CD14-positive monocyte (primary cell): ENCODE measurements at places on chromosomes 1 and 21. TPM values are rescaled to one million over a fixed set of nuclear protein-coding genes. Genes with fewer than 3 reads are reported as not detected.

Gene S100B
- polyA plus RNA-seq: 0.53 and 0.59 TPM in 2 replicates

Gene NBPF26
- polyA plus RNA-seq: 8.5 TPM

DNA sequence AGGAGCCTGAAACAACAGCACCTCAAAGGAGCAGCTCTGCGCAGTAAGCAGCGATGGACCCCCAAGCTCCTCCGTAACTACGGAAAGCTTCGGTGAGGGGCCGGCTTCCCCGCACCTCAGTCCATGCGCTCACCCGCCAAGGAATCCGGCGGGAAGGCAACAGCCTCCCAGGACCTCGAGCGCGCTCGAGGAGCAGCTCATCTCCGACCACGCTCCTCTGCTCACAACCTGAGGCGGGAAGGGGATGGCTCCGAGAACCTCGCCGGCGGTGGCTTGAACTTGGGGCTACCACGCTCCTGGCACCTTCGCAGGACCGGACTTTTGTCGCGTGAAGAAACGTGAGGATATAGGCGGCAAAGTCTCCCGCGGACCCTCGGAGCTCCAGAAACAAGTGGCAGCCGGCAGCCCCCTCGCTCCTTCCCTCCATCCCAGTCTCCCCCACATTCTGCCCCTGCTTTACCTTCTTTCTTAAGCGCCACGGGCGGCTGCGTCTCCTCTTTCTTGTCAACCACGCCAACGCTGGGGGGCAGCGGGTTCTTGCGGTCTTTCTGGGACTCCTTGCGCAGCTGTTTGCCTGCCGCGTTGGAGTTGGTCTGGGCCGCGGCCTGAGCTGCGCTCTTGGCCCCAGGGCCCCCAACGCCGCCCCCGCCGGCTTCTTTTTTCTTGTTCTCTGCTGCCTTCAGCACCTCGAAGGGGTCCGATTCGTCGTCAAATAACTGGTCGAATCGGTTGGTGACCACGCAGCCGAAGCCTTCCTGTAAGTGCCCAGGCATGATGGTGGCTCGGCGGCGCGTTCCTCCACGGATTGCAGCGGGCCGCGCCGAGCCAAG lies 459 bp downstream of the SERBP1 start:
- peak; percentile 7 for DNase-seq

DNA sequence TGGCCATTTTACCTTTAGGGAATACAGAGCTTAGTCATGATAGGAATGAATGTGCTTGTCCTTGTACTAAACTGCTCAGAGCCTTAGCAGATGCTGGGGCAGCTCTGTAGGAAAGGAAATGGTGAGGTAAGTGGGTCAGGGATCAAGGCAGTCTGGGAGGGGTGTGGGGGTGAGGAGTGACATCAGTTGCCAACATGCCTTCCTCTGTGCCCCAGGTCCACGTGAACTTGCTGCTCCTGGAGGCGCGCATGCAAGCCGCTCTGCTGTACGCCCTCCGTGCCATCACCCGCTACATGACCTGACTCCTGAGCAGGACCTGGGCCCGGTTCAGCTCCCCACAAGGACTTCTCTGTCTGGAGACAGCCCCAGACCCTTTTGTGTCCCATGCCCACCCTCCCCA lies 21.2 kb downstream of the SESN2 start:
- DNase-seq: no peak

GRCh38 chr1:183937611-183938010 lies 99.9 kb downstream of the COLGALT2 start:
- DNase-seq: no peak

DNA sequence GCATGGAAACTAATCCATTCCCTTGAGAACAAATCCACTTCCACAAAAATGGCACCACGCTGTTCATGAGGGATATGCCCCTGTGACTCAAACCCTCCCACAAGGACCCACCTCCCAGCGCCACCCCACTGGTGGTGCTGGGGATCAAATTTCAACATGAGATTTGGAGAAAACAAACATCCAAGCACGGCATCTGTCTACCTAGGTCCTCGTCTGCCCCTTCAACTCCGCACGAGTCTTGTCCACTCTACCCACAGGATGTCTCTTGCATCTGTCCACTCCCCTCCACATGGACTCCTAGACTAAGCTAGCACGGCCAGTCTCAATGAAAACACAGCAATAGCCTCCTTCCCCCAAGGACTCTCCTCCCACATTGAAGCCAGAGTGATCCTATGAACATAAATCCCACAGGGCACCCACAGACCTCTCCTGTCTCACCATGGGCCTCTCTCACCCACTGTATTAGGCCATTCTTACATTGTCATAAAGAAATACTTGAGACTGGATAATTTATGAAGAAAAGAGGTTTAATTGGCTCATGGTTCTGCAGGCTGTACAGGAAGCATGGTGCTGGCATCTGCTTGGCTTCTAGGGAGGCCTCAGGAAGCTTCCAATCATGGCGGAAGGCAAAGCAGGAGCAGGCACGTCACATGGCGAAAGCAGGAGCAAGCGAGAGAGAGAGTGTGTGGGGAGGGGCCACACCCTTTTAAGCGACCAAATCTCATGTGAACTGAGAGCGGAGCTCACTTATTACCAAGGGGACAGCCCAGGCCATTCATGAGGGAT lies 101.4 kb downstream of the TOMM20 start:
- no peak for DNase-seq

DNA sequence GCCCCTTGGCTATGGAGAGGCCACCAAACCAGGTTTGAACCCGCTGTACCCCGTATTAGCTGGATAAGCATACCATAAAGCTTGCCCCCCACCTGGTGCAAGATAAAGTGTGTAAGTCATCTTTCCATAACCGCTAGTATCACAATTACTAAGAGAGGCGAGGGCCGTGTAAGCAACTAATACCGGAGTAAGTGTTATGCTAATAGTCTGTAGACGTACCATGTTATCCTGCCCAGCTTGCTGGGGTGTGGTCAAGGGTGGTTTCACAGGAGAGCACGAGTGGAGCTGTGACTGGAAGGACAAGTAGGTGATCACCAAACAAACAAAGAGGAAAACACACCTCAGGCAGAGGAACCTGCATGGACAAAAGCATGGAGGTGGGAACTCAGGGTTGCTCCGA lies 3.6 kb upstream of the TNFRSF1B start:
- no peak for DNase-seq

DNA sequence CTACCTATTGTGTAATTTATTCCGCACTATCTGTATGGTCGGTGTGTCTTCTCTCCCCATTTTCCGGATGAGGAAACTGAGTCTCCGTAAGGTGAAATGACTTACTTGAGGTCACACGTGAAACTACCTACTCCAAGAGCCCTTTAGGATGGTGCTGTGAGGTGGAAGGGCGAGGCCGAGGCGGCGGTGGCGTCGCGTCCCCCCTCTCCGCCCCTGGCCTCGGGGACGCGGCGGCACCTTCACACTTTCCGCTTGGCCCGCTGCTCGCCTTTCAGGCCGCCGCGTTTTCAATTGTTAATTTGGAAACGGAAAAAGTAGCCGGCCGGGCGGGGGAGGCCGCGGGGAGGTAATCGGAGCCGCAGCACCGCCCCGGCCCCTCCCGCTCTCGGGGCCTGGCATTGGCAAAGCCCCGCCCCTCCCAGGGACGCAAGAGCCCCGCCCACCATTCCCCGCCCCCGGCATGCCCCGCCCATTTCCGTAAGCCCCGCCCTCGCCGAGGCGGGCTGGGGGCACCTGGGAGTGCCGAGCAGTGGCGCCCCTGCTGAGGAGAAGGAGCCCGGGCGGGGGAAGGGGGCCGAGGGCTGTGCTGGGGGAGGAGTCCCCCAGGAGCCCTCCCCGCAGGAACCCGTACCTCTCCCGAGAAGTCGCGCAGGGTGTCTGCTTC lies 18.6 kb downstream of the KCNQ4 start:
- peak; percentile 68 for DNase-seq

GRCh38 chr1:229984992-229985612 lies 81.9 kb upstream of the GALNT2 start:
- DNase-seq: no peak

- peak; percentile 98 for DNase-seq
Observed at GRCh38 chr1:247358920-247359319, 27.3 kb upstream of the ZNF496 start.

- no peak for DNase-seq
Observed at GRCh38 chr1:165328136-165328535, 28.4 kb downstream of the LMX1A start.

- no peak for DNase-seq
Observed at GRCh38 chr1:214006845-214007244, 19.1 kb downstream of the PROX1 start.

DNA sequence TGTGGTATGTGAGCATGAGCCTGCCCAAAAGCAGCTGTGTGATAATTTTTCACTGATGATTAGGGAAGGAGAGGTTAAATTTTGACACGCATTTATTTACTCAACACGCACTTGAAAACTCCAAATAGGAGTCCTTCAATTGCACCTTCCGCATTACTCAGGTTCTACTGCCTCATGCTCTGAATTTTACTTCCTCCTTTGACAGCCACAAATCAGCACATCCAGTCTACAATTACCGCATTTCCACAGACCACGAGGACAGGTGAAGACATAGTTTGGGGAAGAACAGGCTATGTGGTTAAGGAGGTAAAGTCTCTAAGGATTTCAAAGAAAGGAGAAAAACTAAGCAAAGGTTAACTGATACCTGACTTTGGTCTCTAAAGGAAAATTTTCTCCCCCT lies 2.6 kb downstream of the CAPN8 start:
- DNase-seq: peak; percentile 8

DNA sequence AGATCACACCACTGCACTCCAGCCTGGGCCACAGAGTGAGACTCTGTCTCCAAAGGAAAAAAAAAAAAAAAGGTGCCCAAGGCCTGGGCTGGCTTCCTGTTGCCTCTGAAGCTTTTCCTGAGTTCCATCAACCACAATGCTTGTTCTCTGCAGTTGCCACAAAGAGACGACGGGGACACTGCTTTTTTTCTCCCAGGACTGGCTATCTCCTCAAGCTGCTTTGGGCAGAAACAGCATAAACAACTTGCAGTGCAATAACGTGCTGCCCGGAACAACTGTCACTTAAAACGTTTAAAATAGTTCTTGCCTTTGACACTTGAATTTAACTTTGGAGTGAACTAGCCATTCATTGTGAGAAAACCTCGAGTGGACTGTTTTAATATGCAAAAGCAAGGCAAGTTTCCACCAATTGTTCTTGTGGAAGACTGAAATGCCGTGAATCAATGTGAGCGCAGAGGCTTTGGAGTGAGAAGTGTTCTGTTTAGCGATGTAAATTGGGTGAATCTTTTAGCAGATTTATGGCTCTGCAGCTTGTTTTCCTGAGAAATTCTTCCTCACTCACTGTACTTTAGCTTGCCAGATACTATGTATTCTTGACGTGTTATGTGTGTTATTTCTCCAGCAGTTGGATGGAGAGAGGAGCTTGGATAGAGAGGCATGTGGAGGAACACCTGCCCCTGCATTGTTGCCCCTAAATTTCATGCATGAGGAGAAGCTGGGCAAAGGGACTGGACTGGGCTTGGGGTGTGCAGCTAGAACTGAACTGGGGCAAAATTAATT lies 188.1 kb upstream of the KIAA0040 start:
- no peak for DNase-seq

GRCh38 chr1:212760126-212760823 lies 31.3 kb downstream of the NSL1 start:
- peak; percentile 19 for DNase-seq

DNA sequence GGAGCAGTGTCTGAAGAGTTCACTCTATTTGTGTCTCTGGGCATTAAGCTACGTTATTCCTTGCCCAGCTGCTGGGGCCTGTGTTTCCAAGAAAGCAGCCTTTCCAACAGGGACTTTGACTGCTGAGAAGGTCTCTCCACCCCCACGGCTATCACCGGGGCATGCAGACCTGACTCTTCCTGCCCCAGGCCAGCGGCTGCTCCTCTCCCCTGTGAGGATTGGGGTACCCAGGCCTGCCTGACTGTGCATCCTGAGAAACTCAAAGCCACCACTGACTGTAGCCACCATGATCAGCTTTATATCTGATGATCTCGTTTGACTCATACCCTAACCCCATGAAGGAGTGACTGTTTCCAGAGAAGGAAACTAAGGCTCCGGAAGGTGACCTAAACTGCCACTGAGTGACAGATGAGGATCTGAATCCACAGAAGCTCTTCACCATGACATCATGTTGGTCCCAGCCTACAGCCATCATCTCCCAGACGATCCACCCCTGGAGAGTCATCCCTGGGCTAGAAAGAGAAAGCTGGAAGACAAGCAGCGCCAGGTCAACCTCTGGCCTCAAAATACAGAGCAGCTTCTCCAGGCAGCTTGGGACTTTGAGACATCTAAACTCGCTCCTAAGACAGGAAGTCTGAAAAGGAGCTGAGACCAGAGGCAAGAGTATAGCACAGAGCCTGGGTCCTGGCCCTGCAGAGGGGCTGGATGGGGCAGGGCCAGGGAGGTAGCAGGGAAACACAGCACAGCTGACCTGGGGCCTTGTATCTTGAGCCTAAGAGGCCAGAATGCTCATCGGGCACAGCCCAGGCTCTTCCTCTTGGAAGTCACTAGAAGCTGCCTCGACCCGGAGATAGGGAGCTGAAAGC lies 244.0 kb upstream of the VAMP3 start:
- DNase-seq: no peak

DNA sequence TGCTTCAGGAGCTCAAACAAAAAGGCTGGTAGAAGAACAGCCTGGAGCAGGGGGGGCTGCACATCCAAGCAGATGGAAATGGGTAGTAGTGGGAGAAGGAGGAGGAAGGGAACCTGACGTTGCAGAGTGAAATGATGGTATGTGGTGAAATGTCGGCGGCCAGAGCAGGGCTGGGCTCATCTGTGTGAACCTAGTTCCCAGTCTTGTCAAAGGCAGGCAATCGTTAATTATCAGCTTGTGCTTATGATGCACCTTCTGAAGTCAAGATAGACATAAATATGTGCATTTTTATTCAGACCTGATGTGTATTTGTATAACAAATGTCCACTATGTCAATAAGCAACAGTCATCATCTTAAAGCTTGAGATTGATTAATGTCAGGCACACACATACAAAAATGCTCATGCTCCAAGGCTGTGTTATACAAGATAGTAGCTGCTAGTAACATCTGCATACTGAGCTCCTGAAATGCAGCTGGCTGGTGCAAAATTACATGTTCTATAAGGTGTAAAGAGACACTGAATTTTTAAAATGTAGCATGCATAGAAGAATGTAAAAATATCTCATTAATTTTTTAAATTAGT lies 10.6 kb upstream of the ATP6V1G3 start:
- no peak for DNase-seq

DNA sequence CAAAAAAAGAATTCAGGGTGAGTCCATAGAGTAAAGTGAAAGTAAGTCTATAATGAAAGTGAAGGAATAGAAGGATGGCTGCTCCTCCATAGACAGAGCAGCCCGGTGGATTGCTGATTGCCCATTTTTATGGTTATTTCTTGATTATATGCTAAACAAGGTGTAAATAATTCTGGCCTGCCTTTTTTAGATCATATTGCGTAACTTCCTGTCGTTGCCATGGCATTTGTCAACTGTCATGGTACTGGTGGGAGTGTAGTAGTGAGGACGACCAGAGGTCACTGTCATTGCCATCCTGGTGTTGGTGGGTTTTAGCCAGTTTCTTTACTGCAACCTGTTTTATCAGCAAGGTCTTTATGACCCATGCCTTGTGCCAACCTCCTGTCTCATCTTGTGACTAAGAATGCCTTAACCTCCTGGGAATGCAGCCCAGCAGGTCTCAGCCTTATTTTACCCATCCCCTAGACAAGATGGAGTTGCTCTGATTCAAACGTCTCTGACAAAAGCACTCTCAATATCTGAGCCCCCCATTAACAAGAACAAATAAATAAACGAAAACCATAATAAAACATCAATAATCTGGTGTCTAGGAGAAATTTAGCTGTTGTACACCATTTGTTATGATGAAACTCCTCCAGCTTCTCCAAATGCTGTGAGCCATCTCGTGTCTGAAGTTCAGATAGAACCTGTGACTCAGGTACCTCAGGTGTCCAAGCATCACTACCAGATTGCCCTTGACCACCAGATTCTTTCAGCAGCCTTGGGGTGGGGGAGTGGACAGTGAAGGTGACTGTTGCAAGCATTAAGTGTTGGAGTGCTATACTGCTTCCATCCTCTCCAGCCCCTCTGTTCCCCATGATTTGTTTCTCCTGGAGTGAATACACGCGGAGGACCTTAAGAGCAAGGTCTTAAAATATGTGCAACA lies 36.0 kb downstream of the EBNA1BP2 start:
- DNase-seq: no peak
